ENCODE measurements at places on chromosomes 4 and X.

DNA sequence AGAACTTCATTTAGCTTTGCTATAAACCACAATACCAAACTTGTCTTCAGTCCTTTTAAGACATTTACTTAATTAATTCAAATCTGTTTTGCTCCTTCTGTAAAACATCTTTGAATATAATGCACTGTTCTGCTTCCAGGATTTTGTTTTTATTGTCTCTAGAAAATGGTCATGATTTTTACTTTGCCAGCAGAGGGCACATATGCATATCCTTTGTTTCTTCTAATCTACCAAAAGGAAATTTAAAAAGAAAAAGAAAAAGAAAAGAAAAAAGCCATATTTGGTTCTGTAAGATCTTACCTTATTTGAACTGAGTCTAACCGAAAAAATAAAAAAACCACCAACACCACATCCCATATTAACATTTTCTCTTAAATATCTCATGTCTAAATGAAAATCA is 101.9 kb upstream of the CCSER1 start:
- no peak for DNase-seq

- no peak for DNase-seq
These were observed 395.5 kb upstream of the SMIM31 start for GRCh38 chr4:164358400-164358799.

DNA sequence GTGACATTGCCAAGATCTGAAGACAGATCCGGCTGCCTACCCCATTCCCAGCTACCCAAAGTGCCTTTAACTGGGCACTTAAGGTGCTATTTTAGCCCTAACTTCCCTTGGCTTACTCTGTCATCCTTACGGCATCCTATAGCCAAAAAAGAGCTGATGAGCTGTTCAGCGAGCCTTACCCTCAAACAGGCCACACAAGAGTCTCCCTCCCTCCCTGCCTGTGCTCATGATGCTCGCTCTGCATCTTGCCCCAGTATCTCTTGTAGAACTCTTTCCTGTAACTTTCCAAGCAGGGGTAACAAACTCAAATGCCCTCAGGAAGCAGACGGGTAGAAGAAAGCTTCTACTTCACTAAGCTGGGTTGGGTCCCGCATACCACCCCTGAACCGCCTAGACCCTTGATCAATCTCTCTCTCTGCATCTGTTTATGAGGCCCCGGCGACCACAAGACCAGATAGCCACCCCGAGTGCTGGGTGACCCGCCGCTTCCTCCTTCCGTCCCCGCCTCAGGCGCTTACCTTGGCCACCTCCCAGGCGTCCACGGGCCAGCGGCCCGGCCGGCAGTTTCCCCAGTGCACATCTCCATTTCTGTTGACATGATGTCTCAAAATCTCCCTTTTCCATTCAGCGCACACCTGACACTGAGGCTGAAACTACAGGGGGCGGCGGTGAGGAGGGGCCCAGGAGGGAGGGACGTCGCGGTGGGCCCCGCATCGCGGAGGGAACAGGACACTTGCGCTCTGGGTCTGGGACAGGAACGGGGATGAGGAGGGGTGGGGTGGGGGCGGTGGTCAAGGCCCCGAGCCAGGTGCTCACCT is 663 bp downstream of the CXorf38 start:
- no peak for DNase-seq

- DNase-seq: no peak
These were observed 121.3 kb downstream of the EGF start for GRCh38 chr4:110034026-110034393.

DNA sequence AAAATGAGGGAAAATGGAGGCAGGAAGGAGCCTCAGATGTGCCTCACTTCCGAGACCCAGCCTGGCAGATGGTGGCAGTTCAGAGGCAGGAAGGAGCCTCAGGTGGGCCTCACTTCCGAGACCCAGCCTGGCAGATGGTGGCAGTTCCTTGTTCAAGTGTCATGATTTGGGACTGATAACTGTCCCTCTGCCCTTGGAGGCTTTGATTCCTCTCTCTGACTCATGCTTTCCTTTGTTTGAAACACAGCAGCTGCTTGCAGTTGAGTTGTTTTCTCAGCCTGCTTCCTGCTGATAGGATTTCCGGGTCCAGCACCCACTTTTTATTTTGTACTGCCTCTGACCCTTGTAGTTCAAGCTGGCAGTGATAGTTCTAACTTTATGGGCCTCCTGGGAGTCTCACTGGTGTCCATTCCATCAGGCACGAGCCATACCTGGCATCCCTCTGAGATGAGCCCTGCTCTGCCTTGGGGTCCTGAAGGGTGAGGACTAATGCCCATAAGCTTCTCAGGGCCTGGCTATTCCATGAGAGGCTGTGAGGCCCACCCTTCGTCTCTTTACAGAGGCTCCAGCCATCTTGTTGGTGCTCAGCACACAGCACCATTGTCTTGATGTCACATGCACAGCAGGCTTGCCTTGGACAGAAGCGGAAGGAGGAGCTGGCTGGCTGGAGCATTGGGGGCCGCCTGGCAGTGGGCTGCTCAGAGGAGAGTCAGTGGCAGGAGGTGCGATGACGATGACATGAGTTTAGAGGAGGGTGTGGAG is 13.0 kb downstream of the RGS12 start:
- DNase-seq: peak; percentile 67

- DNase-seq: no peak
These were observed 230.8 kb downstream of the CFAP299 start for GRCh38 chr4:80566203-80566872.

DNA sequence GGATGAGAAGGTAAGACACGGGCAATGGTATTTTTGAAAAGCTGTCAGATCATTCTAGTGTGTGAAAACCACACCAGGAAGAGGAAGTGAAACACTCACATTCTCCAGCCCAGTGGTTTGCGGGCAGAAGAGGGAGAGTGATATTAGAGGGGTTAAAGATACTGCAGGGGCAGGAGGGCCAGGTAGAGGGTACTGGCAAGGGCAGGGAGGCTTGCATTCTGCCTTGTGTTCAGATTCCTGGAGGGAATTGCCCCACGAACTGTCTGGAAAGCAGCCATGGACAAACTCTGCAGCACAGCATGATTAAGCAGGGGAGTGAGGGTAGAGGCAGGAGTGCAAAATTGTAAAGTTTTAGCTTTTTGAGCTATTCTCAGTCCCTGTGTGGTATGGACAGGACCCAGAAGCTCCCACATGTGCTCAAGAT is 30.9 kb downstream of the NIPAL1 start:
- DNase-seq: no peak

DNA sequence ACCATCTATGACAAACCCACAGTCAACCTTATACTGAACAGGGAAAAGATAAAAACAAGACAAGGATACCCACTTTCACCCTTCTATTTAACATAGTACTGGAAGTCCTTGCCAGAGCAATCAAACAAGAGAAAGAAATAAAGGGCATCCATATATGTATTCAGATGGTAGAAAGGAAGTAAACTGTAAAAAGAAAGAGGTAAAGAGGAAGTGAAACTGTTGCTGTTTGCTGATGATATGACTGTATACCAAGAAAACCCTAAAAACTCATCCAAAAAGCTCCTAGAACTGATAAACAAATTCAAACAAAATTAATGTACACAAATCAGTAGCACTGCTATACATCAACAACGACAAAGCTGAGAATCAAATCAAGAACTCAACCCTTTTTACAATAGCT is 538.7 kb upstream of the PABPC4L start:
- no peak for DNase-seq

GRCh38 chr4:120053911-120054310 is 12.7 kb downstream of the MAD2L1 start:
- DNase-seq: no peak

GRCh38 chr4:85391589-85392410 is 83.2 kb upstream of the ARHGAP24 start:
- no peak for DNase-seq

DNA sequence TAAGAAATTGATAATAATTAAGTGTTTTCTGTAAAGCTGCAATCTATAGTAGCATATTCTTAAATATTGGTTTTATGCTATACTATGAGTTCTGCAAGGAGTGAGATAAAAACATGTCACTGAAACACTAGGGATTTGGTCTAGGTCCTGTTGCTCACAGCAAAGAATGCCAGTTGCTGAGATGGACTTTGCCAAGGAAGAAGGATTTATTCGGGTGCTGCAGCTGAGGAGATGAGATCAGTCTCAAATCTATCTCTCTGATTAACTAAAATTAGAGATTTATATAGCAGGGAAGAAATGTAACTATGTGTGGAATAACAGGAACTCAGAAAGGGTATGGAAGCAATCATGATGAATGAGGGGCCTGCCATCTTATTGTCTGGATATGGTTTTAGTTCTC is 1569.9 kb downstream of the PCDH7 start:
- DNase-seq: no peak

DNA sequence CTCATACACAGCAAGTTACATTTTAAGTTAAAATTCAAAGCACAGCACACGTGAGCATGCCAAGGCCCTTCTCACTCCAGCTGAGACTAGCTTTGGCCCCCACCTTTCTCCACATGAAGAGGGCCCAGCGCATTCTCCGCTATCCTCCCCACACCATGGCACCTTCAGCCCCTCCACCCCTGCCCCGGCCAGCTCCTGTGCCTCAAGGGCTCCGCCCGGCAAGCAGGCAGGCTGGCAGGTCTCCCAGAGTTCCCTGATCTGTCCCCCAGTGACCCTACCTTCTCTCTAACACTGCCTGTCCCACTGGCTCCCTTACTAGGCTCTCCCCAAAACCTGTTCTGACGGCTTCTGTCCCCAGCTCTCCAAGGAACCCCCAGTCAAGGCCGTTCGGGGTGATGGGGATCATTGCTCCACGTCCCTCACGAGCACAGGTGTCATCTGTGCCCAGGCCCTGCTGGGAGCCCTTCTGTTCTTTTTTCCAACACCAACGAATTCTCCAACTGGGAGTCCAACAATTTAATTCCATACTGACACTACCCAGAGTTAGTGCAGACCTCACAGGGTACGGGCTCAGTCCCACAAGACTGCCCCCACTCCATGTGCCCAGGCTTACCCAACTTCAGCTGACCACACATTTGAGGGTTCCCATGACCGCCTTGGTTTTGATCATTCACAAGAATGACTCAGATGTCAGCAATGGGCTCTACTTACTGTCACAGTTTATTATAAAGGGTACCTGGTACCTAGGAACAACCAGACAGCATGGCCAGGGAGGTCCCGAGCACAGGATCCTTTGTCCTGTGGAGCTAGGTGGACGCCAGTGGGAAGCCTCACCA is 4.2 kb downstream of the LETM1 start:
- no peak for DNase-seq

DNA sequence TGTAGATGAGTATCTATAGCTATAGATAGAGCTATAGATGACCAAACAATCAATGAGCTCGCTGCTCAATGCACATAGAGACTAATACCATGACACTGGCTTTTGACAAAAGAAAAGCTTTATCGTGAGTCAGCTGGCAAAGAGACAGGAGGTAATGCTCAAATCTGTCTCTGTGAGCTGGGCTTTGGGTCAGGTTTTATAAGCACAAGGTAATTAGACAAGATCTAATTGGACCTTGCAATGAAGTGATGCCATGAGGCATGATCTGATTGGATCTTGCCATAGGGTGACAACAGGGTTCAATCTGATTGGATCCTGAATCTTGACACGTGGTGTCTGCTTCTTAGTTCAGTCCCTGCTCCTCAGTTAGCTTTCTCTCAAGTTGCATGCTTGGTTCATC is 180.7 kb upstream of the MXRA5 start:
- DNase-seq: no peak

DNA sequence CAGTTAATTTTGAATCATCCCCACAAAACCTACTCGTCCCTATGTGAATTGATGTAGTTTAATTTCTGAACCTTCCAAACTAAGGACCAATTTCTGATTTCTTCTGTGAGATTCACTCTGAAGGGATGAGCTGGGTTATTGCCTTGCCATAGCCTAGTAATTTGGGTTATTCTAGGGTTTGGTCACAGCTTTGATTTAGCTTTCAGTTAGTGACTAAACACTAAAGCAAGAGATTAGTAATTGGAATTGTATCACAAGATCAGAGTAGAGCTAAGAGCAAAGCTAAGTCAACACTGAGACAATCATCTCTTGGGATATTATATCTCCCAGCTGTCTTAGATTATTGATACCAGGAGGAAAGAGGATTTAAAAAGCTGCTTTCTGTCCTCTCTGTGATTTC is 588.0 kb downstream of the CCSER1 start:
- no peak for DNase-seq

DNA sequence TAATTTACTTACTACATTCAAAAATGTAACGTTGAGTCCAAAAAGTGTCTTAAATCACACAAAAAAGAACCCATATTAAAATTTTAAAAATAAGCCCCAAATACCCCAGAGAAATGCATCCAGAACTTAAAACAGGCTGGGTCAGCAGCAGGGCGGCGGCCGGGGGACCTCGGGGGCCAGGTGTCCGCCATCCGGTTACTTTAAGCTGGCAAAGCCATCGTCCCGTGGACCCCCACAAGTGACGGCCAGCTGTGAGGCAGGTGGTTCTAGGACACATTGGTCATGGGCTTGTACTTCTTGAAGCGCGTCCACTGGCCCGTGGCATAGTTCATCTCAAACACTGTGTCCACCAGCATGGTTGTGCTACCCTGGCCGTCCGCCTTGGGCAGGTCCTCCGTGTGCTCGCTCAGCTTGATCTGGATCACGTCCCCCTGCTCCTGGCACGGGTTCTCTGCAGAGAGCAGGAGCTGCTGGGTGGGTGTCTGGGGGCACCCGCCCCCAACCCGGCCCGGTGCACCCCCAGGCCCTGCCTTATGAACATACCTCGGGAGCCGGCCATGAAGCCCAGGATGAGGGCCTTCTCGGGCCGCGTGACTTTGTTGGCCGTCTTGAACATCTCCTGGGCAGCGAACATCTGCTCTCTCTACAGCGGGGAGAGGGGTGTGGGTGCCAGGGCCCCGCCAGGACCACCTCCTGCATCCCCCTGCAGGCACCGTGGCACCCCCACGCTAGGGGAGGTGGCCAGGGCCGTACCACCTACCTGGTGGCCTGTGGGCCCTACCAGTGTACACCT is 25.5 kb downstream of the NELFA start:
- DNase-seq: no peak

- no peak for DNase-seq
These were observed 276.9 kb downstream of the PTTG2 start for GRCh38 chr4:38237139-38237538.

DNA sequence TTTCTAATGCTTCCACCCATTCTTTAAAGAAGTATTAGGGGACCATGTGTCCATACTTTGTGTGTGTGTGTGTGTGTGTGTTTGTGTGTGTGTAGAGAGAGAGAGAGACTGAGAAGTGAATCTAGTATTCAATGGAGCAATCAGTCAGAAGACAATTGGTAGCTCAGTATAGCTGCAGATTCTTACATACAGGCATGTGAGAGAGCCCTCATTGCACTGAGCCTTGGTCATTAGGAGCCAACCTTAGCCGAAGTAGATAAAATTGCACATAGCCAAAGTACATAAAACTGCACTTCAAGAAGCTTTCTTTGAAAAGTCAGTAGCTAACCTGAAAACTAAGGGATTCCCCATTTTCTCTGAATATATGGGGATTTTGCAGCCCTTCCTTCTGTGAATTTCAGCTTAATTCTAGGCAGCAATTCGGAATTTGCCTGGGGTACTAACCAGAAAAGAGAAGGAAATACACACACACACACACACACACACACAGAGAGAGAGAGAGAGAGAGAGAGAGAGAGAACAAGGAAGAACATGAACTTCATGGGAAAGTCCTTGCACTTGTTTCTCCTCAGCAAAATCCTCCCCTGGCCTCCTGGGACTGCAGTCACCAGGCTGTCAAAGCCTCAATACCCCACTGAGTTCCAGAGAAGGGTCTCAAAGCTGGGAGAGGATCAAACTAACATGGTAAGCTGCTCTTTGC is 1.7 kb upstream of the PRDM8 start:
- no peak for DNase-seq

All from NCI-H524 treated with DMSO at 0.1 percent for 48 hours (cell line).